ENCODE measurements at places on chromosomes 4 and X. TPM values are rescaled to one million over a fixed set of nuclear protein-coding genes. Genes with fewer than 3 reads are reported as not detected.

CFP gene
- 17.7 TPM for total RNA-seq

PGRMC1 gene
- 14.1 TPM for total RNA-seq

PCYT1B gene
- total RNA-seq = 0.50 TPM

VCX3B gene
- total RNA-seq = not detected

FATE1 gene
- not detected for total RNA-seq

AVPR2 gene
- not detected for total RNA-seq

PARM1 gene
- total RNA-seq = 0.36 TPM

ABRAXAS1 gene
- total RNA-seq = 28.6 TPM

GRCh38 chr4:185210102-185210981 is 944 bp downstream of the SNX25 start:
- H3K27ac ChIP-seq = no peak overlapping the region
- H3K4me1 ChIP-seq = peaks cover 16% of the 10 kb centered on the region
- no peaks in the 10 kb centered on the region for H3K27me3 ChIP-seq
- peak; percentile 29 for DNase-seq

- H3K27me3 ChIP-seq = no peaks in the 10 kb centered on the region
- DNase-seq = no peak
- no peaks in the 10 kb centered on the region for H3K4me1 ChIP-seq
- no peak overlapping the region for H3K27ac ChIP-seq
Observed at GRCh38 chr4:156931267-156931666, 40.3 kb downstream of the PDGFC start.

DNA sequence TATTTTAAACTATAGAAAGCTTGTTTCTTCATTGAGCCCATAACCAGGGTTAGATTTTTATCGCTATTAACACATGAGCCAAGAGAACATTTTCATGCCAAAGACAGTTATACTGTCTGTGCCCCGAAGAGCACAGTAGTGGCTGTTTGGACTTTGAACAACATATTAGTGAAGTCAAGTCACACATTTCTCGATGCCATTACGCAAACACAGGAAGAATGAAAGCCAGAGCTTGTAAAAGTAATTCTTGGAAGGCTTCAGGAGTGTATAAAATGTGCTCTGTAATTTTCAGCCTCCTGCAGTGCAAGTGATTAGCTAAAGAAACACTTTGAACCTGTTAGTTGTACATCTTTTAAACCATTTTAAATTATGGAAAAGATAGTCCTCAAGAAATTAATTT is 590.7 kb upstream of the PITX2 start:
- no peaks in the 10 kb centered on the region for H3K36me3 ChIP-seq
- H3K27me3 ChIP-seq = no peaks in the 10 kb centered on the region
- no peak overlapping the region for H3K27ac ChIP-seq
- no peaks in the 10 kb centered on the region for H3K4me1 ChIP-seq
- H3K4me3 ChIP-seq = no peak overlapping the region
- DNase-seq = no peak

- no peaks in the 10 kb centered on the region for H3K4me1 ChIP-seq
- H3K4me3 ChIP-seq = no peak overlapping the region
- no peaks in the 10 kb centered on the region for H3K27me3 ChIP-seq
- H3K36me3 ChIP-seq = no peaks in the 10 kb centered on the region
Observed at GRCh38 chrX:140580478-140580877, 75.6 kb upstream of the SOX3 start.

- H3K36me3 ChIP-seq = no peaks in the 10 kb centered on the region
- no peak overlapping the region for H3K4me3 ChIP-seq
- H3K27ac ChIP-seq = no peak overlapping the region
- DNase-seq = no peak
- H3K4me1 ChIP-seq = no peaks in the 10 kb centered on the region
- no peaks in the 10 kb centered on the region for H3K27me3 ChIP-seq
Observed at GRCh38 chr4:126733301-126733700, 899.5 kb upstream of the INTU start.

- no peak for DNase-seq
- H3K36me3 ChIP-seq = no peaks in the 10 kb centered on the region
- no peak overlapping the region for H3K4me3 ChIP-seq
- H3K27me3 ChIP-seq = no peaks in the 10 kb centered on the region
- H3K4me1 ChIP-seq = no peaks in the 10 kb centered on the region
- no peak overlapping the region for H3K27ac ChIP-seq
Observed at GRCh38 chrX:120281021-120281624, 30.1 kb downstream of the TMEM255A start.

DNA sequence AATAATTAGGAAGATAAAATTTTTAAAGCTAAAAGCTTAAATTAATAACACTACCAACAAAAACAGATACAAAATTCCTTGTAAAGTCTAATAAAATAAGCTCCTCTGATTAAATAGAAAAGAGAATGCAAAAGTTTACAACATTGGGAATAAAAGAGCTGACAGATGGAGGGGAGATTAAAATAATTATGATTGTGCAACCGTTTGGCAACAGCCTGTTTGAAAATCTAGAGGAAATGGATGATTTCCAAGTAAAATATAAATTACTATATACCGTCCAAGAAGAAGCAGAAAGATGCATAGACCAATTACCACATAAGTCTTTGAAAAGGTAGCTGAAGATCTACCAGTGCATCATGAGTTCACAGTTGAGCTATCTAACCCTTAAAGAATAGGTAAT is 46.4 kb upstream of the VBP1 start:
- DNase-seq = no peak
- no peaks in the 10 kb centered on the region for H3K4me1 ChIP-seq
- H3K27me3 ChIP-seq = no peaks in the 10 kb centered on the region
- H3K36me3 ChIP-seq = no peaks in the 10 kb centered on the region
- no peak overlapping the region for H3K4me3 ChIP-seq

GRCh38 chrX:5976332-5976731 is 252.3 kb downstream of the NLGN4X start:
- no peaks in the 10 kb centered on the region for H3K4me1 ChIP-seq
- H3K4me3 ChIP-seq = no peak overlapping the region
- no peak overlapping the region for H3K27ac ChIP-seq
- no peaks in the 10 kb centered on the region for H3K27me3 ChIP-seq
- H3K36me3 ChIP-seq = no peaks in the 10 kb centered on the region

DNA sequence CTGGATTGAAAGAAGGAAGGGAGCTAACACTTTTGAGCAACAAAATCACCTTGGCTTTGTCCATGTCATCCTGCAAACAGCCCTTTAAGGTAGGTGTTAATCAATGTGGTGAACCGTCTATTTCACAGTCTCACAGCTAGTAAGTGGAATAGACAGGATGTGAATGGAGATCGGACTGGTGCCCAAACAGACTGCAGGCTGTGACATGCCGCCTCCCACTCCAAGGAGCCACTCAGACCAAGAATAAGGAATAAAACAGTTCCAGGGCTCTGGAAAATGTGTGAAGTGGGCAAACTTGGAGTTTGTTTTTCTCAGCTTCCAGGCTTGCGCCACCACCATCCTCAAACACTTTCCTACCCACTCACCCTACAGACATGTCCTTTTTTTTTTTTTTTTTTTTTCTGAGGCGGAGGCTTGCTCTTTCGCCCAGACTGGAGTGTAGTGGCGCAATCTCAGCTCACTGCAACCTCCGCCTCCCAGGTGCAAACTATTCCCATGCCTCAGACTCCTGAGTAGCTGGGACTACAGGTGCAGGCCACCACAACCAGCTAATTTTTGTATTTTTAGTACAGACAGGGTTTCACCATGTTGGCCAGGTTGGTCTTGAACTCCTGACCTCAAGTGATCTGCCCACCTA is 57.7 kb upstream of the SEC24B start:
- H3K4me1 ChIP-seq = no peaks in the 10 kb centered on the region
- H3K36me3 ChIP-seq = no peaks in the 10 kb centered on the region
- H3K4me3 ChIP-seq = no peak overlapping the region
- no peak for DNase-seq

GRCh38 chrX:48940404-48940955 is 16.9 kb downstream of the OTUD5 start:
- peak overlapping the region; percentile 98 for H3K27ac ChIP-seq
- peaks cover 89% of the 10 kb centered on the region for H3K4me1 ChIP-seq
- no peak for DNase-seq
- H3K27me3 ChIP-seq = no peaks in the 10 kb centered on the region

DNA sequence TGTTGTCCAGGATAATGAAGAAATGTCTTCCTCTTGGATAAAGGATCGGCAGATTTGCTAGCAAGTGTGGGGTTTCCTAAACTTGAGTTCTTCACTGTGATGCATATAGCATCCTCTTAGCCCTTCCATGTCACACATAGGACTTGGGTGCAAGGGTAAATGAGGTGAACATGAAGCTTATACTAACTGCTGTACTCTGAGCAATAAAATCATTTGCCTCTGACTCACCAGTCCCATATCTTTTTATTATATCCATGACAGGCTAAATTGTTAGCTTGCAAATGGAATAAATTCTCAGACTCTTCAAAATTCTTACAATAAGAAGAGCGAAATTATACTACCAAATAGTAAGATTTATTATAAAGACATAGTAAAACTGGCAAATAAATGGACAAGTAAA is 14.7 kb upstream of the TBC1D1 start:
- H3K4me3 ChIP-seq = no peak overlapping the region
- H3K4me1 ChIP-seq = no peaks in the 10 kb centered on the region
- no peaks in the 10 kb centered on the region for H3K27me3 ChIP-seq
- H3K27ac ChIP-seq = no peak overlapping the region
- H3K36me3 ChIP-seq = no peaks in the 10 kb centered on the region

DNA sequence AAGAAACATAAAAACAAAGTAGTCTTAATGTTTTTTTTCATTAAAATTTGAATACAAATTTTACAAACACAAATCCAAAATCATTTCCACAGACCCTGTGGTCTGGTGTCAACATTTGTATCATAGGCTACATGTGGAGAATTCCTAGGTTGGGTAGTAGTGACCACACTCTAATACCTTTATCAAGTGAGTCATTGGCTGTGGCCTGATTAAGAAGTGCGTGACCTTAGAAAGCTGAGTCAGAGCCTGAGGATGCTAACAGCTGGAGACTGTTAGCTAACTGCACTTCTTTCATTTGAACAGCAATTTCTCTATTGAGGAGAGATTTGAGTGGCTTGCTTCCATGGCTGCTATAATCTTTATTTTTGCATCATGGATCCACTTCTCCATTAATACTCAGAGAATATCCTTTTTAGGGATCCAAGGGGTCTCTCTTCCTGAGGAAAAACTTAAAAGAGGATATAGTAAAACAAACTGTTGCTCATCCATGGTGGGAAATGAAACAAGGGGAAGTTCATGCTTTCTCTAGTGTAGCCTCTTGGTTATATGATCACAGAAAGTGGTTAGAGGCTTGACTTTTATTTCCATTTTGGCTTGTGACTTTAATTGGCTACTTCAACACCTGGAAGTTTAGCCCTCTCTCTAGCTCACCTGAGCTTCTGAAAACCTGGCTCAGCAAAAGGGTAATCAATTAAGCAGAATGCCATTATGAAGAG is 335.8 kb downstream of the PABPC4L start:
- no peaks in the 10 kb centered on the region for H3K27me3 ChIP-seq
- no peaks in the 10 kb centered on the region for H3K36me3 ChIP-seq
- H3K4me3 ChIP-seq = no peak overlapping the region
- no peak overlapping the region for H3K27ac ChIP-seq
- no peak for DNase-seq
- no peaks in the 10 kb centered on the region for H3K4me1 ChIP-seq

DNA sequence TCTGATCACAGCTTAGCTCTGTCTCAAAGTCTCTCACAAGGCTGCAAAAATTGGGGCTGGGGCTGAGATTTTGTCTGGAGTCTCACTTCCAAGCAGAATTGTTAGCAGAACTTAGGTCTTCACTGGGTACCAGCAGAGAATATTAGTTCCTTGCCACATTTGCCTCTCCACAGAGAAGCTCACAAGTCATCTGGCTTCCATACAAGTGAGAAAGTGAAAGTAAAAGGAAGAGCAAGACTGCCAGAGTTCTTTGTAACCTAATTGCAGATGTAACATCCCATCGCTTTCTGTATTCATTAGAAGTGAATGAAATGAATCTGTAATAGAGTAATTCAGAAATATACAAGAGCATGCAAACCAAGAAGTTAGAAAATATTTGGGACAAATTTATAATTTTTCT is 624.1 kb upstream of the GNPDA2 start:
- DNase-seq = no peak
- H3K27ac ChIP-seq = no peak overlapping the region
- no peak overlapping the region for H3K4me3 ChIP-seq
- no peaks in the 10 kb centered on the region for H3K36me3 ChIP-seq
- H3K27me3 ChIP-seq = no peaks in the 10 kb centered on the region

DNA sequence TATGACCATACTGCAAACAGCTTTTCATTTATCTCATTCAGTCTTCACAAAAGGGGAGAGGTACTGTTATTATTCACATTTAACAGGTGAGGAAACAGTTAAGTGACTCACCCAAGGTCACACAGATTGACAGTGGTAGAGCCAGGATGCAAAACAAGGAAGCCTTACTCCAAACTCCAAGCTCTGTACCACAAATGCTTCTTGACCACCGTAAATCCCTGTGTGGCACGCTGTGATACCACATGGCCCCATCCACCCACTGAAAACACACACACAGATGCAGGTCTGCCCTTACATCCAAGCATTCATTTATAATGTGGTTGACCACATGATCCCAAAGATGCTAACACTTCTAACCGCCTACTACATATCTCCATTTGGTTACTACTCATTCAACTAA is 129.5 kb downstream of the TSPAN5 start:
- H3K27ac ChIP-seq = no peak overlapping the region
- no peaks in the 10 kb centered on the region for H3K36me3 ChIP-seq
- DNase-seq = no peak
- H3K4me3 ChIP-seq = no peak overlapping the region

GRCh38 chrX:22365460-22365859 is 92.7 kb downstream of the CBLL2 start:
- H3K36me3 ChIP-seq = no peaks in the 10 kb centered on the region
- DNase-seq = no peak
- no peak overlapping the region for H3K27ac ChIP-seq
- no peak overlapping the region for H3K4me3 ChIP-seq

- H3K4me3 ChIP-seq = no peak overlapping the region
- no peaks in the 10 kb centered on the region for H3K36me3 ChIP-seq
- no peak overlapping the region for H3K27ac ChIP-seq
Observed at GRCh38 chr4:162523171-162523570, 359.4 kb upstream of the FSTL5 start.

DNA sequence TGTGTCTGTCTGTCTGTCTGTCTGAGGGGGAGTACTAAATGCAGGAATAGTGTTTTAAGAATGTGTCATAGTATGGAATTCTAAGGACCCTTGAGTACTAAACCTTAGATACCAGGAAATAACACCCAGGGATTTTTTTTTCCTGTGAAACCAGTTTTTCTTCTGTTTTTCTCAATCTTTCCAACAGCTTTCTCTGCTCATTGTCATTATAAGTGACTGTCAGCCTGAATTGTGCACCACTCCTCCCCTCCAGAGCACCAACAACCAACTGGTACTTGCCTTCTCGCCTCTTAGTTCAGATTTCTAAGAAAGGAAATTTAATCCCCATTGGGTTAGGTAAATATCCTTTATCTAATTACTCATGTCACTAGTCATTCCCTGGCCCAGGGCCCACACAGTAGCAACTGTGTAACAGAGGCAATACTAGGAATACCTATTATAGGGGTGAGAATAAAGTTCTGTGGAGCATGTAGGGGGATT is 320.6 kb downstream of the ADGRL3 start:
- no peak overlapping the region for H3K4me3 ChIP-seq
- H3K4me1 ChIP-seq = no peaks in the 10 kb centered on the region
- no peak for DNase-seq
- no peak overlapping the region for H3K27ac ChIP-seq
- H3K36me3 ChIP-seq = no peaks in the 10 kb centered on the region
